SJCRH30 (cell line): ENCODE measurements at places on chromosomes 2 and 18. TPM values are rescaled to one million over a fixed set of nuclear protein-coding genes. Genes with fewer than 3 reads are reported as not detected.

- H3K4me3 ChIP-seq, result no peak overlapping the region
- no peak for DNase-seq
- H3K27ac ChIP-seq, result no peak overlapping the region
- H3K27me3 ChIP-seq, result no peaks in the 10 kb centered on the region
- H3K36me3 ChIP-seq, result no peaks in the 10 kb centered on the region
These were observed 274.2 kb downstream of the DYSF start for GRCh38 chr2:71727562-71727961.

DNA sequence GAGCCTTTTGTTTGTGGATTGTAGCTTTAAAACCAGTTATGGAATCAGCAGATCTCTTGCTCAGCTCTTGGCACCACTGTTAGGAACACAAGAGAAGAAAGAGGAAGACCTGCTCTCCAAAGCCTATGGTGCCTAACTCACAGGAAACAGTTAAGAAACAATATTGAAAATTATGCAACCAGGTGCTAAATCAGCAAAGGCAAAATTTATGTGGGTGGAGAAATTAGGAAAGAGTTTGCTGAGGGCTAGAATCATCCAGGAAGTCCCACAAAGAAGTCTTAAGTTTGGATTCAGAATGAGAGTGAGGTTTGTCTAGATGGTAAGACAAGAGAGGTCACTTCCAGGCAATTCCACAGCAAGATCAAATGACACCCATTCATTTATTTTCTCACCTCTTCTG lies 49.4 kb downstream of the AOX1 start:
- DNase-seq, result no peak
- H3K4me1 ChIP-seq, result no peaks in the 10 kb centered on the region
- no peaks in the 10 kb centered on the region for H3K36me3 ChIP-seq
- no peaks in the 10 kb centered on the region for H3K27me3 ChIP-seq
- H3K27ac ChIP-seq, result no peak overlapping the region

PRKAG3 gene
- total RNA-seq, result 0.13 and 0.16 TPM in 2 replicates

RPS27A gene
- total RNA-seq, result 2,778 and 2,978 TPM in 2 replicates

SIX3 gene
- 1.8 and 2.0 TPM in 2 replicates for total RNA-seq

- no peaks in the 10 kb centered on the region for H3K27me3 ChIP-seq
- H3K4me1 ChIP-seq, result peaks cover 29% of the 10 kb centered on the region
- no peaks in the 10 kb centered on the region for H3K36me3 ChIP-seq
- peak; percentile 72 for DNase-seq
- peak overlapping the region; percentile 40 for H3K4me3 ChIP-seq
These were observed 148.8 kb downstream of the ACKR3 start for GRCh38 chr2:236718207-236718992.
